NCI-H1417 treated with DMSO at 0.1 percent for 48 hours (cell line): ENCODE measurements at places on chromosomes 5 and 9.

DNA sequence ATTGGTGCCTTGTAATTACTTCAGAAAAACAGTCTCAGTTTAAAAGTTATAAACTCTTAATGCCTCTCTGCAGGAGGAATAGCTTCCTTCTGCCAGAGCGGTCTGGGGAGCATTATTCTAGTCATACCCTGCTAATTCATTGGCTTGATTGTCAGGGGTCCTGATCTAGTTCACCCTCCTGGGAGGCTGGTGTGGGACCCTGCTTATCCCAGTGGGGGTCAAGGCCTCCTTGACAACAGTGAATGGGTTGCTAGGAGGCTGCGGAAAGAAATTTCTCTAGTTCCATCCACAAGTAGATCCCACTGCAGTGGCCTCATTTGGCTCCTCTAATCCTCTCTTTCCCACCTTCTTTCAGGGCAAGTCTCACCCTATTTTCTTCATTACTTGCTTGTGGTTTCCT is 105.7 kb downstream of the TMC1 start:
- DNase-seq: no peak

DNA sequence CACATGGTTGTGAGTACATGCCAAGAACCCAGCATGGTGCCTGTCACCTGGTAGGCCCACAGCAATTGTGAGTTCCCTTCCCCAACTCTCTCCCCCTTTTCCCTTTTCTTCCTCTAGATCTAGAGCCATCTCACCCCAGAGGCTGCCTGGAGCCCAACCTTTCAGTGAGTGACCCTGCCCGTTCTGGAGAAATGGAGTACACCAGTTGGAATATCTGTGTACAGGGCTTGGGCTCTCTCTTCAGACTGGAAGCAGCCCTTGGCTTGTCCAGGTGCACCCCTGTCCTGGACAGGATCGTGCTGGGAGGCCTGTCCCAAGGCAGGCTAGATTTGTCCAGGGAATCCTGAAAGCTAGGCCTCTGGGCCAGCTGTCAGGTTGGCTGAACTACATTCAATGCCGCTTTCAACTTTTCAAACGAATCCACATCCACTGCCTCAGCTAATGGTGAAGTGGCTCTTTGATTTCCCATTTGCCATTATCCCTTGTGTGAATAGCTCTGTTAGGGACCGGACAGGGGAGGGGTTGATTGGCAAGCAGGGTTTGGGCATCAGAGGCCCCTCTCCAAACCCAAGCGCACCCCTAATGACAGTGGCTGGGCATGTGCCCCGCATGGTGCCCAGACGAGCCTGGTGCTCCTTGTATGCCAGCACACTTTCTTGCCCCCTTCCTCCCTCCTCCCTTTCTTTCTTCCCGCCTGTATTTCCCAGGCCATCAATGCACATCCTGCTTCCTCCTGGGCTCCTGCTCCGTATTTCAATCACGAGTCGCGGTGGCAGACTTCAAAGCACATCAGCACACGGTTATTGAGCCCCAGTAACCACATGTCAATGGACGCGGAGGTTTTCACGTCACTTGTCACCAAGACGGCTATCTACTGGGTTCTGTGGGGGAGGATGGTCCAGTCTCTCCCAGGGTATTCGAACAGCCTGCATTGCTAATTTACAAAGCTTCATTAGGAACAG is 211.2 kb downstream of the DAB2IP start:
- DNase-seq: no peak

- DNase-seq: no peak
Measured at GRCh38 chr5:169569513-169569912, 14.1 kb upstream of the SPDL1 start.

DNA sequence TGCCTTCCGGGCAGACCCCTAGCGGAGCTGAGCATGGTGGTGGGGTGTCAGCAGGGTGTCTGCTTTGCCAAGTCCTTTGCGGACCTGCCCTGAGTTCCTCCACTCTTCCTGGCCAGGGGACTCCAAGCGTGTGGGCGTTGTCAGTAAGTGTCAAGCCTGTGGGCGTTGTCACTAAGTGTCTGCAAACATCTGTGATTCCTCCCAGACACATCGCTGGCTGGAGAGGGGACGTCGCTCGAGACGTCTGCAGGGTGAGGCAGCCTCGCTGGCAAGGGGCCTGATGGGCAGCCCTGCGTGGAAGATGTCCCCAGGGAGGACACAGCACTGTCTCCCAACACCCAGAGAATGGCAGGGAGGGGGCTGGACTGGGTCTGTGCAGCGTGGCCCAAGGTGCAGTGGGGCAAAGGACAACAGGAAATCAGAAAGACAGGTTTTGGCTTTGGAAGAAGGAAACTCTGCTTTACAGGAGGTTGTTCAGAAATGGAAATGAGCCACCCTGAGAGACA is 28.8 kb downstream of the ADAMTSL2 start:
- DNase-seq: no peak

- DNase-seq: no peak
Measured at GRCh38 chr5:161513942-161514341, 32.6 kb downstream of the GABRB2 start.

DNA sequence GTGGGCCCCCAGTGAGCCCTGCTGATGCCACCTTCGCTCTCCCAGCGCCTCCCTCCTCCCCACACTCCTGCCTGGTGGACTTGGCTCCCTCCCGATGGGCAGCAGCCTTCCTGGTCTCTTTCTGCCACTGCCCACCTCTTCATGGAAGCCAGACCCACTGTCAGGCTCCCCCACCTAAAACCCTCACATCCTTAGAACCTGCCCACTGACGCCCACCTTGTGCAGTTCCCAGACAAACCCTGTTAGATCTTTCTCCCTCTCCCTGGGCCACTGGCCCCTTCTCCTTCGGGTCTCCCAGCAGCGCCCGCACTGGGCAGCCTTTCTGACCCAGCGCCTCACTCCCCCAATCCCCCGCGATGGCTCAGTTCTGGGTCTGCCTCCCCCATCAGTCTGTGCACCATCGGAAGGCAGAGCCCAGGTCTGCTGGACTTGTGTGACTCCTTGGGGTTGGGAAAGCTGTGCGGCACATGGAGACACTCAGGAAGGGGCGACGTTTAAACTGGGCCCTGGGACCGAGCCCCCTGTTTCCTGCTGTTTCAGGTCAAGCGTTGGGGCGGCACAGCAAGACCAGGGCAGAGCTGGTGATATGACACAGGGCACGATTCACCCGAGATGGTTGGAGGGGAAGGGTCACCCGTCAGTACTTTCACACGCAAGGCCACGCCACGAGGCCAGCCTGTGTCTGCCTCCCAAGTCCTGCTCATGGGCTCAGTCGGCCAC is 17.4 kb downstream of the MYMK start:
- DNase-seq: no peak

DNA sequence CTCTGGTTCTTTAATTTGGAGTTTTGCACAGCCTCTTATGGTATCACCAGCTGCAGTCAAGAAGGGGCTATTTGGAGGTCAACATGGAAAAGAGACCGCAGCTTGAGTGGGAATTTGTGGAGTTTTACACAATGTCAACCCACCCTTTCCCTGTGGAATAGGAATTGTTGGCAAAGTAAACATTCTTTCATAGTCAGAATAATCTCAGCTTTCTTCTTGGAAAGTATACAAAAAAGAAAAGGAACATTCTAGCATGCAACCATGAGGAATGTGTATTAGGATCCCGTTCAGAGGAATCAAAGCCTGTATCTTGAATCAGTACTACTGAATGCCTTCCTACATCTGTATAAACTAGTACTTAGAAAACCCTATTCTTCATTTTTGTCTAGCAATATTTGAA is 107.6 kb downstream of the LURAP1L start:
- no peak for DNase-seq

DNA sequence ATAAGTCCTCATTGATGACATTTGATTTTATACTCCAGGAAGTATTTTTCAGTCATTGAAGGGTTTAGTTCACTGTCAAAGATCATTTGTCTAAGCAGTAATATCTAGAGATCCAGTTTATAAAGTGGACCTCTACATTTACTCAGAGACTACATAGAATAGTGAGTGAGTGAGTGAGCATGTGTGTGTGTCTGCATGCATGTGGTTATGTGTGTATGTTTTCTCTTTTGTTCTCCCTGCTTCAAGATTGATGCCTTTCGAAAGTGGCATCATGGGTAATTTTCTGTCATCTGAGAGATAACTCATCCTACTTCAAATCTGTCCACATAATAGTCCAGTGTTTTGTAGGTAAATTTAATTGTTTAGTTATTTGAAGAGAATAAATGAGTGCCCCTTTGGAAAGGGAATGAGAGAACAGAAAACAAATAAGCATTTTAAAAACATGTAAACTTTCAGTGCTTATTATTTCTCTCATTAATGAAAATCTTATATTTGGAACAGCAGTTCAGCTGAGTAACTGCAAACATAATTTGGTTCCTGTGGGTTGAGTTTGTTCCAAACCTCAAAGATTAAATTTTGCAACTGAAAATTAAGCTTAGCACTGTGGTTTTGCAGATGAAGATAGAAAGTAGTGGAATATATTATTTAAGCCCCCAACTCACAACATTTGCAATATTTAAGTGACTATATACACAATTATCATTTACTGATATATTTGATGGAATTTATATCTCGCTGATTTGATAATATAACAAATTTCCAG is 1295.1 kb upstream of the C9orf72 start:
- no peak for DNase-seq

GRCh38 chr5:1936901-1937300 is 54.2 kb upstream of the IRX4 start:
- no peak for DNase-seq

DNA sequence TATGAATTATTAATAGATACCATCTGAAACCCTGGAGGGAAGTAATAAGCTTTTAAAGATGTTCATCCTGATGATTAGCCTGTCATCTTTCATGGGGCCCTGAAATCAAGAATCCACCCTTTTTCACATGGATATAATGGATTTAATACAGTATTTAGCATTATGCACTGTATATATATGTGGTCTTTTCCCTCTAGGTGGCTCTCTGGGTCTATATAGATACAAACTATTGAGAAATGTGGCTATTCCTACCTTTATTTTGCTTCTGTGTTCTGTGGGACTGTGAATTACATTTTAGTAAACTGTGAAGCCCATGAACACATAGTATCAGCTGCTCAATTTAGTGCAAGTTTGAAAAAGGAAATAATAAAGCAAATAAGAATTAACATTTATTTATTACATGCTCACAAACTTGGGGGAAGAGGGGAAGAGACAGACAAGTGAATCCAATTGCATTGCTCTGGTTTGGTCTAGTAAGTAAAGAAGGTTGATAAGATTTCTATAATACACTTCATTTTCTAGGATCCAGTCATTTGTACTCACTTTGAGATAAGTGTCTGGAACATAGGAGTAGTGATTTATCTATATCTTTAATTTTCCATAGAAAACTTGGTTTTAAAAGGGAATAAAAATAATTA is 112.2 kb downstream of the SCAMP1 start:
- no peak for DNase-seq

- DNase-seq: no peak
Measured at GRCh38 chr9:137454145-137454596, 5.0 kb downstream of the NSMF start.

GRCh38 chr5:4857761-4858160 is 282.4 kb upstream of the ADAMTS16 start:
- no peak for DNase-seq
